ENCODE measurements at places on chromosomes 1 and 21.

DNA sequence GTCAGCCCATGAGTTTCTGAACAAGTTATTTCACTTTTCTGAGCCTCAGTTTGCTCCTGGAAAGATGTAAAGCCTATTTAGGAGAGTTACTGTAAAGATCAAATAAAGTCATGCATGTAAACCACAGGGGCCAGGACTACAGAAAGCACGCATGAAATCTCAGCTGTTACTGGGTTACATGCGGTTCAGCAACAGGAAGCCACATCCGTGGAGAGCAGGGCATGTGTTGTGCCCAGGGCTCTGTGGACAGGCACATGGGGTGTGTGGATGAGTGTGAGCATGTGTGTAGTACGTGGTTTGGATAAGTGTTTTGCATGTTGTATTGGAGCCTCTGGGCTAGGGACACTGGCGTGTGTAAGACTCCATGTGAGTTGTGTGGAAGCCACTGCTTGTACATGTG is 2.2 kb upstream of the EPHA2 start:
- no peak for DNase-seq

DNA sequence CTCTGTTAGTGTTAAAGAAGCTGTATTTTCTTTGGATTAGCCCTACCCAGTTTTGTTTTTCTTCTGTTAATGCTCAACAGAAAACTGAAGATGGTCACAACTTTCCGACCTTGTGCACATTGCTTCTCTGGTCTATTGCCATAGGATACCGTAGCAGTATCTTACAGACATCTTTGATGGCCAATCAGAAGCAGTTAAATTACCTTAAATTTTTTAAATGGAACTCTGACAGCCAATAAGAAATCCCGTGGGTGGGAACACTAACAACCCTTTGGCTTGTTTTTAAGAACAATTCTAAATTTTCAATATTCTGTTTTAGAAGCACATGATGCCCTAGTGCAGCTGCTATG is 17.2 kb downstream of the NFYC start:
- DNase-seq, result peak; percentile 68

GRCh38 chr1:116777831-116778830 is 23.9 kb downstream of the CD2 start:
- DNase-seq, result no peak

DNA sequence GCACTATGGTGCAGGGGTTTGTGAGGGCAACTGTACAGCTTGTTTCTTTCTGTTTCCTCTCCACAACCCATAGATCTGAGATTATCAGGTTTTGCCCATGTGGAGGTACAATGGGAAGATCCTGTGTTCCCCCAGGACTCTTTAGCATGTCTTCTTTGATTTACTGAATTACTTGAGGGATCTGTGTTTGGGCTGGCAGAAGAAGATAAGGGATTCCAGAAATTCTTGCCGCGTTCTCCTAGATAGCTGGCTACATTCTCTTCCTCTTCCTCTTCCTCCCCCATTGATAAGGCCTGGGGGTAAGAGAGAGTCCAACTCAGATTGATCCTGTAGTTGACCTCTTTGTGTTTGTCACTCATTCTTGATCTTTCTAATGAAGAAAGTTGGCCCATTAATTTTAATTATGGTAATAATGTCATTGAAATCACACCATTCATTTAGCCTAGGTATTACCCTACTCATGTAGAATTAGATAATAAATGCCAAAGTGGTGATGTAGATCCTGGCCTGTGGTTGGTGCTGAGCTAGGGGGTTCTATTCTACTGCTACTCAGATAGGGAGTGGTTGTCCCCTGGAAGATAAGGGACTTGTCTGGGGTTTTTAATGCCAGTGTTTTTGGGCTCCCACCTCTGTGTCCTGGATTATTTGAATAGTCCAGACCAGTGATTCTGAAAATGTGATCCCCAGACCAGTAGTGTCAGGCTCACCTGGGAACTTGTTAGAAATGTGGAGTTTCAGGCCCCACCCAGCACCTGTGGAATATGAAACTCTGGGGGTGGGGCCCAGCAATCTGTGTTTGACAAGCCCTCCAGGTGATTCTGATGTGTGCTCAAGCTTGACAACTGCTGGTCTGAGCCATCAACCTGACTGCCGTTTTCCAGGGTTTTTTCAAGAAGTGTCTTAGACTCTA is 122.2 kb downstream of the NOS1AP start:
- DNase-seq, result no peak

- DNase-seq, result no peak
Observed at GRCh38 chr1:89610457-89611011, 22.4 kb upstream of the LRRC8C start.

GRCh38 chr1:244097523-244098405 is 46.7 kb downstream of the ZBTB18 start:
- DNase-seq, result no peak

All from A549 (cell line).